DMS53 (cell line): ENCODE measurements at places on chromosomes 6 and 20.

GRCh38 chr6:34684364-34684763 is 12.2 kb downstream of the ILRUN start:
- DNase-seq: no peak

DNA sequence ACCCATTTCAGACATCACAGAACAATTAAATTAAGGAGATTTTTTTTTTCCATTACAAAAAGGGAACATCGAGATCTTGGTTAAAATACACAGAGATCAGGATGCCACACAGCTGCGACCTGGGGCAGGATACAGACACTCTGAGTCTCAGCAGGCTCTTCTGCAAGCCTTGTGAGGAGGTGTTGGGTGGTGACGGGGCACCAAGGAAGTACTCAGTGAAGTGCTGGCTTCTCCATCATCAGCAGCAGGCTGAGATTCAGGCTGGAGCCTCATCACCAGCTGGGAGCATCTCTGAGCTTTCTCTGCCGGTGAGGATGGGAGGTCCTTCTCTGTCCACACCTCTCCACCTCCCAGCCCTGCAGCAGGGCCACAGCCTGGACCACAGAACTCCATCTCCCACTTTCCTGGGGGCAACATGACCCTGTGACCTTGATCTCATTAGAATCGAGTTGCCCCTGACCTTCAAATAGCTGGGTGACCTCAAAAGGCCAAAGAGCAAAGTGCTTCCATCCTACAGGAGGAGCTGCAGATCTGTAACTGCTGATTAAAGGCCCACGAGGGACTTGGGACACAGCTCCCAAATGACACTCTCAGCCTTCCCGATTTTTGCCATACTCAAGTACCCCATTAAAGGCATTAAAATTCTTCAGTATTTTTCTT is 16.0 kb downstream of the PMEPA1 start:
- DNase-seq: no peak

GRCh38 chr20:59010321-59010994 is 3.4 kb upstream of the CTSZ start:
- no peak for DNase-seq

DNA sequence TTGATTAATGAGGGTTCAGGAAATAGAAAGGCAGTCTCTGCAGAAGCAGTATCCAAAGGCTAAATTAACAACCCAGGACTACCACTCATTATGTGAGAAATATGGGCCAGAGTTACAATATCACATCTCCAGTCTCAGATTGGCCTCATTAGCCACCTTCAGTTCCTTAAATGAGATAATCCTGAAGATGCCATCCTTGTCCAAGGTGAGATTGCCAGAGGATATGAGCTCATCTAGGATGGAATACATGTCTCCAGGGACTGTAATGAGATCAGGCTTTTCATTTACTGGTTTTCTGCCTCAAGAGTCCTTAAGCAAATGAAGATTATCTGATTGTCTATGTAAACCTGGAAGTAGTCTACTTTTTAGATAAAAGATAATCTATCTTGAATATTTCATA is 196.3 kb downstream of the FUT9 start:
- no peak for DNase-seq

DNA sequence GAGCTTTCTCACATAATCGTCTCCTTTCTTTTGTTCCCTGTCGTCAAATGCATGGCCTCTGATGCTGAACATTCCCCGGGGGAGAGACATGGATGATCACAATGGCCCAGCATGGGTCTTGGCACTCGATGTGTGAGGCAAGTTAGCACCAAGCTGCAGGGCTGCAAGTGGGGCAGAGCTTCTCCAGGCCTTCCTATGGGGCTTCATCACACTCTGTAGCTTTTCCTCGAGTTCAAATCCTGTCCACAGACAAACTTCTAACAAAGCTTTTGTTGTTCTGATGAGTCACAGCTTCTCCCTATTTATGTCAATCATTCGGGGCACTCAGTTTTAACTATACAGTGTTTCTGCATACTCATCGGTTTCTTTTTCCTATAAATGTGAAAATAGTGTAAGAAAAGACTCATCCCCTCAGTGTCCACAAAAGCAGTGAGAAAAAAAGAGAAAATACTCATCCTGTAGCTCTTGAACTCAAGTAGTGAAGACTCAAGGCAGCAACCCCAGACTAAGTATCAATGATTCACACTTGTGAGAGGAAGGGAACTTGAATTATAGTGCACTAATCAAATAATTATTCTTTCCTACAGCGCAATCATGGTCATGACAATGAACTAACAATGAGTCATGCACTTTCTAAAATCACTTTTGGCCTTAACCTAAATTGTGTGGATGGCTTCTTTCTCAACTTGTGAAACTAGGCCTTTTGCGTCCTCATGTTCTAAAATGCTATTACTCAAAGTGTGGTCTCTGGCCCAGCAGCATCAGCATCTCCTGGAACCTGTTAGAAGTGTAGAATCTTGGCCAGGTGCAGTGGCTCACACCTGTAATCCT is 68.4 kb upstream of the NOX3 start:
- DNase-seq: peak; percentile 34

DNA sequence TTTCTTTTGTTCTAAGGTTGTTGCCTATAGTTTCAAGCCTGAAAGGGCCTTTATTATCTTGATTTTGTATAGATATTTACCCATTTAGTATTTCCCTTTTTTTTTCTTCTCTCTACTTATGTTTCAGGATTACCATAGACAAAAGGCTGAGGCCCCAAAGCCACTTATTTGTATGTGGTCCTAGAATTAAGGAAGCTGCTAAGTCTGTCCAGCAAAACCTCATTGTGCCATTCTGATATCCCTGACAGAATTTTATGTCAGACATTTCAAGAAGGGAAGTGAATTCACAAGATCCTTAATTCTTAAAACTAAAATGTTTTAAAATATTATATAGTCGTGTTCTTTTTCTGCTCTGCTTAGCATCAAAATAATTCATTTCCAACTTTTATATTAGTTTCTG is 6.9 kb downstream of the HAO1 start:
- no peak for DNase-seq

DNA sequence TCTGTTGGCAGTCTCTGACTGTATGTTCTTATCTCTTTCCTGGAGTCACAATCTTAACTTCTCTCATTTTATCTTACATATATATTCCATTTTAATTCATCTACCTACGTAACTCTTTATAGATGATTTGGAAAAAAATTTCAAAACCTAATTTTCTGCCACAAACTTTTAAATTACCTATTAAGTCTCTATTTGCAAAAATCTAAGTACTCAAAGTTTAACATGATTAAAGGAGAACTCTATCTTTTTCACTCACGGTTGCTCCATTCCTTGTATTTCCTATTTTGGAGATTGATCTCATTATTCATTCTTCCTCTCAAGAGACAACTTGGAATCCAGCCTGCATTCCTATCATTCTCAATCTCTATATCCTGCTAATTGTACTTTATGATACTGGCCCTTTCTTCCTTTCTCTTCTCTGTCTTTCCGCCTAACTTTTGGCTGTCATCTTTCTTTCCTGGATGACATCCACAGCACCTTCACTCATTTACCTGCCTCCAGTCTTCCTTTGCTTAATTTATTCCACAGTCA is 1071.1 kb upstream of the CITED2 start:
- DNase-seq: no peak

DNA sequence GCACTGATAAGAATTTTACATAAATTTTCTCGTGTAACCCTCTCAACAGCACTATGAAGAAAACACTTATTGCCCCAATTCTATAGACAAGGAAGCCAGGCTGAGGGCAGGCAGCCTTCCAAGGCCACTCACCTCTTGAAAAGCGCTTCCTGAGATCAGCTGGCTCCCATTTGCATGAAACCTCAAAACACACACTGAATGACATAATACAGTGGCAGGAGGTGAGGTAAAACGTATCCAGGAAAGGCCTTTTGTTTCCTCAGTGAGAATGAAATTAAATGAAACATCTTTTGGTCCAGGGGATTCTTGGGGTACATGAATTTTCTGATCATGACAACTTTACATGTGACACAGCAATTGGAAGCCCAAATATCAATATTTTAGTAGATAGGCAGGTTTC is 112.5 kb downstream of the WDR27 start:
- peak; percentile 52 for DNase-seq

- DNase-seq: no peak
These were observed 225.0 kb upstream of the ZNF217 start for GRCh38 chr20:53818457-53819177.

GRCh38 chr20:23091721-23092383 is 5.7 kb upstream of the CD93 start:
- DNase-seq: peak; percentile 39

DNA sequence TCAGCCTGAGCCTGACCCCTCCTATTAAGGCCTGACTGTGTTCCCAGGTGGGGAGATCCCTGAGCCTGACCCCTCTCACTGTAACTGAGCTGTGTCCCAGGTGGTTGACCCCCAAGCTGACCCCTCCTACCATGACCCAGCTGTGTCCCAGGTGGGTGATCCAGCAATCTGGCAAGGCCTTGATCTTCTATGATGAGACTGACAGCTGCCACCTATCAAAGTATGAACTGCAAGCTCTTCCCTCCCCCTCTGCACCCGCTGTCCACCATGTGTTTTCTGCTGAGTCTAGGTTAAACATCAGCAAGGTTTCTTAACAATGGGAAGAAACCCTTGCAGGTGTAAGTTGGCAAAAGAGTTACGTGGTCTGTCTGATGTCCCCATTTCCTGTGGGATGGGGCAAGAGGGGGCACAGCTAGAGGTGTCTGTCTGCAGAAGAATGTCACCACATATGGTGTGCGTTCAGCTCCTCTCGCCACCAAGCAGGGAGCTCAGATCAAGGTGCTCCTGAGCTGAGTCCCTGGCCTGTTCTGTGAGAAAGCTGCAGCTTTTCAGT is 5.9 kb downstream of the PXDC1 start:
- no peak for DNase-seq
